ENCODE measurements at places on chromosomes 5 and 9.

DNA sequence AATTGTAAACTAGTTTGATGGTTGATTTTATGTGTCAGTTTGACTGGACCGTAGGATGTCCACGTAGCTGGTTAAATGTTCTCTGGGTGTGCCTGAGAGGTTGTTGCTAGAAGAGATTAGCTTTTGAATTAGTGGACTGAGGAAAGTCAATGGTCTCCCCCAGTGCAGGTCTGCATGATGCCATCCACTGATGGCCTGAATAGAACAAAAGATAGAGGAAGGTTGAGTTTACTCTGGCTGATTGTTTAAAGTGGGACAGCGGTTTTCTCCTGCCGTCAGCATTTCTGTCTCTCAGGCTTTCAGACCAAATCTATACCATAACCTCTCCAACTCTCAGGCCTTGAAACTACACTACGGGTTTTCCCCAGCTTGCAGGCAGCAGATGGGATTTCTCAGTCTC, 899.2 kb upstream of the WWC1 start:
- no peak for DNase-seq

- DNase-seq, result no peak
These were observed 59.4 kb downstream of the SIL1 start for GRCh38 chr5:139138809-139139208.

GRCh38 chr5:178590141-178590923, at the start of gene COL23A1:
COL23A1 (minus strand) TSS chr5:178590393.
- no peak for DNase-seq

GRCh38 chr5:159100782-159101646, 1.3 kb upstream of the EBF1 start:
- DNase-seq, result no peak

GRCh38 chr9:116039312-116039711, 114.3 kb upstream of the PAPPA start:
- no peak for DNase-seq

DNA sequence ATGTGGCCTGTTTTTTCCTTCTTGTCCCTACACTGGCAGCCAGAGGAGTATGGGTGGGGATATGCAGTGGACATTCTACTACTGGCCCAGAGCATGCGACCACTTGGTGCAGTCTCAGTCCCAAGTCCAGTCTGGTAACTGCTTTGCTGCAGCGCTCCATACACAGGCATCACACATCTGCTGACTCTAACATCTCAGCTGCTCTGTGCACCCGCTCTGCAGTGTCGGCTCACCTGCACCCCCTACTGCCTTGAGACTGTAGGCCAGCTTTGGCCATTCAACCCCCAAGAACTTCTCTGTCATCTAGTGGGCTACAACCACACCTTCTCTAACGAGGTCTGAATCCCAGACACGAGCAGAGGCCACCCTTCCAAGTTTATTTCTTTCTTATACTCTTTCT, 46.4 kb upstream of the SLCO6A1 start:
- DNase-seq, result no peak

DNA sequence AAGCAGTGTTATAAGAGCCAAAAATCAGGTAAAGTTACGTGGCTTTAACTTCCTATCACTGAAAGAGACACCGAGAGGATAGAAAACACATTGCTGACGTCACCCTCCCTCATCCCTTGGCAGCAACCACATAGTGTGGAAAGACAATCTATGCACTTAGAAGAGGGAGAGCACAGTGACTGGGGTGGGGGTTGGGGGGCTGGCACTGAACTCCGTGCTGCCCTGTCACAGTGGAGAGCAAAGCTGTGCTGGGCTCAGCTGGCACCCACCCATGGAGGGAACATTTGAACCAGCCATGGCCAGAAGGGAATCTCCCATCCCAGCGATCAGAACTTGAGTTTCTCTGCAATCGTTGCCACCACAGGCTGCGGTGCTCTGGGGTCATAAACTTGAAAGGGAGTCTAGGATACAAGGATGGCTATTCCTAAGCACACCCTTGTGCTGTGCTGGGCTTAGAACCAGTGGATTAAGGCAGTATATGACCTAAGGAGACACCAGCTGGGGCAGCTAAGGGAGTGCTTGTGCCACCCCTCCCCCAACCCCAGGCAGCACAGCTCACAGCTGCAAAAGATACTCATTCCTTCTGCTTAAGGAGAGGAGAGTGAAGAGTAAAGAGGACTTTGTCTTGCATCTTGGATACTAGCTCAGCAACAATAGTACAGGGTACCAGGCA, 73.4 kb downstream of the KIAA0825 start:
- no peak for DNase-seq

DNA sequence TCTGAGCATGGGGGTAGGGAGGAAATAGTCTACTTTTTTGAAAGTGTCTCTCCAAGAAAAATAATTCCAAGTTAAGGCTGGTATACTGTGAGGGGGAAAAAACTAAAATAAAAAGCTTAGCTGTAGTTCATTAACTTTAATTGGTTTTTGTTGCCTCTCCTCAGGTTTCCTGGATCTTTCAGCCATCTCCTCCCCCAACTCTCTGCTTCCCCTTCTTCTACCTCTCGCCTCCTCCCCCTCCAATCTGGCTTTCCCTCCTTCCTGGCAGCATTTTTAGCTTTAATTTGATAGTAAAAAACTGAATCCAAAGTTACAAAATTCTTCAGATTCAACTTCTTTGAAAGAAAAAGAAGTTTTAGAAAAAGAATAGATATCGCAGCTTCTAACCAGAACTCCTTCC, 462.6 kb downstream of the CETN3 start:
- DNase-seq, result no peak

- no peak for DNase-seq
These were observed 69.0 kb upstream of the XPA start for GRCh38 chr9:97766092-97766491.

GRCh38 chr5:172766287-172767108, 4.5 kb downstream of the DUSP1 start:
- DNase-seq, result no peak

DNA sequence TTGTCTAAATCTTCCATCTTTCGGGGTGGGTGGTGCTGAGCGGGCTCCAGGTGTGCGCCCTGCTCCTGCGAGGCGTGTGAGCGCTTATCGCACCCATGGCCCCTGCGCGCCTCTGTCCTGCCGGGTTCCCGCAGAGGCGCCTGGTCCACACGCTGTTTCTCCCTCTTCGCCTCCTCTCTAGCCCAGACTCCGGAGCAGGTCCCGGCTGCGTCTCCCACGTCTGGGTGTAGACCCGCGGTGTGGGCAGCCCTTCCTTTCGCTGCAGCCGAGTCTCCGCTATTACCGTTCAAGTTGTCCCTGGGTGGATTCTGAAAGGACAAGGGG, 40.5 kb upstream of the PLEKHG4B start:
- no peak for DNase-seq

DNA sequence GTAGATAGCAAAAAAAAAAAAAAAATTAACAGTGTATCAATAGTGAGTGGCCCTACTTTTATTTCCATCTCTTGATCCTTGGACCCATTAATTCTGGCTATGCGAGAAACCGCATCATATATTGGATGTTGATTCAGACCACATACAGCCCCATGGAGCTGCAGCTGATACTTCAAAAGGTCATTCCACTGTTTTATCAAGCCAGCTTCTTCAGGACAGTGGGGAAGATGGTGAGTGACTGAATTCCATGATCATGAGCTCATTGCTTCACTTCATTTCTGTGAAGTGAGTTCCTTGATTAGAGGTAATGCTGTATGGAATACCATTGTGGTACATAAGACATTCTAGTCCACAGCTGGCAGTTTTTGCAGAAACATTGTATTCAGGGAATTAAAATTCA, 222.9 kb upstream of the MEF2C start:
- no peak for DNase-seq

- DNase-seq, result no peak
These were observed 59.2 kb upstream of the TRAF1 start for GRCh38 chr9:120985819-120986222.

DNA sequence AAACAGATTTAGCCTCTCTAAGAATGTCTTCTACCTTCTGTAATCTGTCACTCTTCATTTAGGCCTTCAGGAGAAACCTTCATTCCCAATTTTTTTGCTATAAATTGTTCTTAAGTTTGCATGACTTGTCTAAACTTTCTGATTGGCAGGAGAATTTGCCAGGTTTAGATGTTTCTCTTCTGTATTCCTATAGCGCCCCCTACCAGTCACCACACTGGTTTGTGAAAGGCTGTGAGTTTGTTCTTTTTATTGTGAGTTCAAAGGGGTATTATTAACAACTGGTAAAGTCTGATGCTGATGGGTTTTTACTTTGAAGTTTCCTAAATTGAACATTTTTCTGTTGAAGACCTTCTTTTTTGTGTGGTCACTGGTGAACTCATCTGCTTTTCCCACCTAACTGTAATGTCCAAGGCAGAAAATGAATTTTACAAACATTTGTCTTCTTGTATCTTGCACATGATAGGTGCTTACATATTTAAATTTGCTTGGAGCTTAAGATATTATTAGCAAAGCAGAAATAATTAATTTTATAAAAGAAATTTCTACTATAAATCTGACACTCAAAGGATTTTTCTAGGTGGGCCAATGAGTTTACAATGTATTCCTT, 18.4 kb upstream of the F2RL2 start:
- DNase-seq, result peak; percentile 6

GRCh38 chr5:15887093-15887492, 292.5 kb downstream of the MARCHF11 start:
- DNase-seq, result no peak

- DNase-seq, result no peak
These were observed 62.8 kb downstream of the SHOC1 start for GRCh38 chr9:111731928-111732327.

GRCh38 chr9:4666042-4666699, at the start of gene SPATA6L:
SPATA6L (minus strand) TSS chr9:4666480; CDS start chr9:4666250, 230 bp downstream.
- DNase-seq, result no peak

DNA sequence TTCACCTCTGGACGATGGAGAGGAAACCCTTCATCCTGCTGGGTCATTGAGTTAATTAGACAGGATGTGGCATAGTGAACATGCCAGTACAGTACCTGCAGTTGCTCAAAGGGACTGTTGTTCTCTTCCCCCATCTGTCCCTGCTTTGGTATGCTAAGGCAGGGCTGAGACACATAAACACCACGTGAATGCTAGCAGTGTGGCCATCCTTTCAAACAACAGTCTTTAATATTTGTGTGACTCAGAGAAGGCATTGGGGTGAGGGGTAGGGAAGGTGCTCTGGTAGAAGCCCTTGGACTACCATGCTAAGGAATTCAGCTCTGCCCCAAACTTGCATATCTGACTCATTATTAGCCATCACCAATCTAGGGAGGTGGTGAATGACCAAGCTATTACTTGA, 180.2 kb upstream of the ZNF618 start:
- DNase-seq, result no peak

DNA sequence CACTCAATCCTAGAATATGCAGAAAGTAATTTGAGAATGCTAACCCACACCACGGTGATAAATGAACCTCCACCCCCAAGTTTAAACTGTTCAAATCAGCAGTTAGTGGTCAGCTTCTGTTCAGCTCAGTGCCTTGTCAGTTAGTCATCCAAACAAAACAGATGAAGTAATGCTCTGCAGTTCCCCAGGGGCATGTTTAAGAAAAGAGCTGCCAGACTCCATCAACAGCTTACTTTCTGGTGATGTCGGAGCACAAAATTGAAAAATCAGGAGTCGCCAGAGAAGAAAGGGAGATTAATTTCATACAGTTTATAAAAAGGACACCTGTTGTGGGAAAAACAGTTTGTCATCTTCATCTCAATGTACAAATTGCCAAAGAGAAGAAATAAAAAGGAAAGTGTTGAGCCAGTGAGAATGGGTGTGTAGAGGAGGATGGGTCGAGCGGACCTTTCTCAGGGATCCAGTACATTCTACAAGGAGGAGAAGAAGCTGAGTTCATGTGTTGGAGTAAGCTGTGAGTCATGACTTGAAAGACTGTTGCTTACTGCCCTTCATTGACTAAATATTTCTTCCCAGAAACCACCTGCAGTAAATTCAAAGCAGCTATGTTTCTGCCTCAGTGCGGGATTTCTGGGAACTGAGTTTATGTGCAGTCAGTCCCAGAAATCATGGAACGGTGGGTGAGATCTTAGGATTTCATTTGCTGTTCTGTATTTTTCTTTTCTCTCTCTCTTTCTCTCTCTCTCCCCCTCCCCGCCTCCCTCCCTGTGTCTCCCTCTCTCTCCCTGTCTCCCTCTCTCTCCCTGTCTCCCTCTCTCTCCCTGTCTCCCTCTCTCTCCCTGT, 13.7 kb downstream of the TRIO start:
- no peak for DNase-seq

DNA sequence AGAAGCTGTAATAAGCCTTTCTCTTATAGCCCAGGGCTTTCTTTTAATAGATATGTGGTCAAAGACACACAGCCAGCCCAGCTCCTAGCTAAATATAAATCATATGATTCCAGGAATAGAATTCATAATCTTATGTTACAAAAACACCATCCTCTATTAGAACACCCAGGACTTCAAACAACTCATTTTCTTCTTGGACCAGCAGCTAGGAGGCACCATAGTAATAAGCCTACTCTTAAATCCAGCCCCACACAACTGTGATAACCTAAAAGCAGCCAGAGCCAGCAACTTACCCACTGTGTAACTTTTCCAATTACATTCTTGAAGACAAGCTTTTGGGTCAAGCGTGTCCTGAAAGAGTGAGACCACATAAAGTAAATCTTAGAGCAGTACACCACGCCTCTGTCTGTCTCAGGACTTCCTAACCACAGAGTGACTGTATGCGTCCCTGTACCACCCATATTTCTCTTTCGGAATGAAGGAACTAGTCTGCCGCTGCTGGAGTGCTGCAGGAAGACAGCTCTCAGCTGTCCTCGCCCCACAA, 223.8 kb downstream of the TLE1 start:
- no peak for DNase-seq

DNA sequence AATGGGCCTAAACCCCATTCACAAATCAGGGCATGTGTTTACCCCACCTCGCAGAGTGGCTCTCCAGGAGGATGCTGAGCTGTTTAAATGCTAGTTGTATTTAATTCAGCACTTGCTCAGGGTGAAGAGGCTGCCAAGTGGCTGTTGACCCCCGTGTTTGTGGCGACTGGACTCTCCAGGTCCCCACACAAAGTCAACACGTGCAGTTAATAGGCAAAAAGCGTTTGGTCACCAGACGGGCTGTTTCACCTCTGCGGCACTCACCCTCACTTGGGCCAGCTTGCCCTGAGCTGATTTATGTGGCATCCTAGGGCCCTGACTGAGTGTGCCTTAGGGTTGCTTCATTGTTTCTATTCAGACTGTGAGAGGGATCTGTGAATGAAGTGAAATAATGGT, 152.3 kb downstream of the GAS1 start:
- no peak for DNase-seq

- no peak for DNase-seq
These were observed 156.3 kb downstream of the HMHB1 start for GRCh38 chr5:143968071-143968878.

DNA sequence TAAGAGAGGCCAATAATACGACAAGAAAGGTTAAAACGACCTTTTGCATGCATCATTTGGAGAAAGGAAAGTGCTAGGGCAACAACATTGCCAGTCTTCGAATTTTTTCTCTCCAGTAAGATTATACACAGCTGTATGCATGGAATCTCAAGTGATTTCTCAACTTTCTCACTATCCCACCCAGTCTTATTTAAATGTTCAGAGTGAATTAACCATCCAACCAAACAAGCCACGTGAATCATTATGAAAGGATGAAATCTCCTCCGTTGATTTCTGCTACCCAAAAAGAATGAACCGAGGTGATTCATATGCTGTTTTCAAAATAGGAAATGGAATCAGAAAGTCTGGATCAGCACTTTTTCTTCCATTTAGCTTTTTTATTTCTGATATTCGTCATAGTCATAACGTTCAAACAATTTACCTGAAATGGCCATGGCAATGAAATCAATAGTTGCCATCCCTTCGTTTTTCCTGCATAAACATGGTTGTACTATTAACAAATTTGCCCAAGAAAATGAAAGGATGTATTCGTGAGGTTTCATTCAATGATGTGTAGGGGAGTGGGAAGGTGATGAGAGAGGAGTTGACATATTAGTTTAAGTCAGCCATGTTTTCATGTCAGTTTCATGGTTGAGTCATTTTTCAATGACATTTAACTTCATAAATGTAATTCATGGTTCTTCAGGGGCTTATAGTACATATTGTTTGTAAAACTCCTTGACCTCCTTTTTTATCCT, 170.9 kb upstream of the WWC1 start:
- DNase-seq, result no peak
